Gastrocnemius medialis (tissue), 4 donors: ENCODE measurements at places on chromosomes 2 and 18. TPM values are rescaled to one million over a fixed set of nuclear protein-coding genes. Genes with fewer than 3 reads are reported as not detected.

Gene MYL12B
- 293 TPM for total RNA-seq

Gene ARHGAP15
- not detected for total RNA-seq

Gene ACADL
- 8.2 TPM for total RNA-seq

Gene PAX8
- total RNA-seq = 2.2 TPM

DNA sequence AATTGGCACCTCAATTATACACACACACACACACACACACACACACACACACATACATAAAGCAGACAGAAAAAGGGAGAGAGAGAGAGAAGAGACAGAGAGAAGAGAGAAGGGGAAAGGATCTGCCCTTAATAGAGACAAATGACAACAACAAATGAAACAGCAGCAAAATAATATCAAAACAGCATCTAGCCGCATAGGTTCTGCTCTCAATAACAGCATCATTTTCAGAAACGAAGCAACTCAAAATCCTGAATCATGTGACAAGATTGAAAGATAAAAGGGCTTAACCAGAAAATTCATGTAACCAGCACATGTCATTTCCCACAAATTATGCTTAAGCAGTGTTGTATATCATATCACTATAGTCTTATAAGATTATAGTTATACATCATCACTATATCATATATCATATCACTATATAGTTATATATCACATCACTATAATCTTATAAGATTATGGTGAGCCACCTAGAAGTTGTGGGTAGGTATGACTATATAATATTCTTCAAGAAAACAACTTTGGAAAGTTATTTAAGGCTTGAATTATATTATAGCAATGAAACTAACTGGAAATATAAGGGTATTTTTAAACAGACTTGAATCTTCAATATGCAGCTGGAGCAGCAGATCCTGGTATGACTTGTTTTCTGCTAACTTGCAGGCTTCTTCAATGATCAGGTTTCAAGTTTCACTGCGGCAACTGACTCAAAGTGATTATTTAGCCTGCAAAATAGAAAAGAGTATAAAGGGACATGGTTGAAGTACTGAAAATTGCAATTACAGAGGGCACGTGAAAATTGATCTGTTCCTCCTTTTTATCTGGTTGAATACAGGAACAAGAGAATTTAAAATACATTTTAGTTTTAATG is 16.1 kb upstream of the VPS54 start:
- no peaks in the 10 kb centered on the region for H3K36me3 ChIP-seq
- no peak for DNase-seq
- H3K4me3 ChIP-seq = no peak overlapping the region
- no peaks in the 10 kb centered on the region for H3K27me3 ChIP-seq

DNA sequence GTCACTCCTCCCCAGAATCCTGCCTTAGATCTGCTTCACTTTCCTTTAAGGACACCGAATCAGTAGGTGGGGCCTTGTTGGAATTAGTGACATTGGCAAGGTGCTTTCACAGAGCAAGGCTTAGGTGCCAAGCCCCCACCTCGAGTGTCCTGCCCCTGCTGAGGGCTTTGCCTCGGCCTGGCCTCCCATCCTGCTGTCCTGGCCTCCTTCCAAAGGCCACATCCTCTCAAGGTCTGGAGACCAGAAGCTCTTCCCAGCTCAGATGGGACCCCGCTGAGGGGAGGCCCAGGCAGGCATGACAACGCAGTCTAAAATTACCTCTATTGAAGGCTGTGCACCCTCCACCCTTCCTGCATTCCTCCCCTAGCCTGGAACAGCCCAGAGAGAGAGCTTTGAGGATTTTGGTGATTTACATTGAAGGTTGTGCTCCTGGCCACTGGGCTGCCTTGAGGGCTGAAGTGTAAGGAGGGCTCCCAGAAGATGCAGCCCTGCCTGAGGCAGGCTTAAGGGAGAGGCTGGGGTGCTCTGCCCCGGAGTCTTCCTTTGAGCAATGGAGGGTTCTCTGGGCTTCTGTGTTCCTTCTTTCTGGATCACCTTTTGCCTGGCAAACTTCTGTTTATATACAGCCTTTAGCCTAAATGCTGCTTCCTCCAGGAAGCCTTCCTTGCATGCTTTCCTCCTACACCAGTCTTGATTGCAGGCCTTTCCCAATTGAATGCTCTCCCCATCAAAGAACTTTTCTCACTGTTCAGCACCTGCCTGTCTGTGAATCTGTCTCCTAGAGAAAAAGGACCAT is 154.4 kb downstream of the DDX1 start:
- H3K27me3 ChIP-seq = no peaks in the 10 kb centered on the region
- no peaks in the 10 kb centered on the region for H3K4me1 ChIP-seq
- no peak overlapping the region for H3K27ac ChIP-seq
- no peak overlapping the region for H3K4me3 ChIP-seq

GRCh38 chr2:181190711-181191110 is 210.3 kb downstream of the UBE2E3 start:
- H3K36me3 ChIP-seq = no peaks in the 10 kb centered on the region
- DNase-seq = no peak
- H3K4me3 ChIP-seq = no peak overlapping the region

GRCh38 chr2:80062298-80062697 is 242.3 kb downstream of the LRRTM1 start:
- H3K27me3 ChIP-seq = no peaks in the 10 kb centered on the region
- no peak for DNase-seq
- H3K36me3 ChIP-seq = no peaks in the 10 kb centered on the region

Gene ASXL3
- not detected for total RNA-seq

DNA sequence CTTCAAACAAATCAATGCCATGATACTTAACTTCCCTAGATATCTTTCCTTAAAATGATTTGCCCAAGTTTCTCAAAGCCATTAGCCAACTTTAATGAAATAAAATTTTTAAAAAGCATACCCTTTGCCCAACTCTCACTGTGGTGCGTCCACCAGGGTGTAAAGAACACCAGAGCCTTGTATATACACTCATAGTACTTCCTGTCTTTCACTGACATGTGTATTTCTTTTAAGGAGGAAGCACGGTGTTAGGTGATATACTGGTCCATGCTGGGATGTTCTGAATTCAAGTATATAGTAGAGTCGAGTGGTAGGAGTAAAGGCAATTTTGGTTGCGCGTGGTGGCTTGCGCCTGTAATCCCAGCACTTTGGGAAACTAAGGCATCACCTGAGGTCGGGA is 22.7 kb downstream of the AAK1 start:
- no peaks in the 10 kb centered on the region for H3K36me3 ChIP-seq
- no peak overlapping the region for H3K4me3 ChIP-seq
- H3K27ac ChIP-seq = no peak overlapping the region
- no peak for DNase-seq
- H3K27me3 ChIP-seq = no peaks in the 10 kb centered on the region

DNA sequence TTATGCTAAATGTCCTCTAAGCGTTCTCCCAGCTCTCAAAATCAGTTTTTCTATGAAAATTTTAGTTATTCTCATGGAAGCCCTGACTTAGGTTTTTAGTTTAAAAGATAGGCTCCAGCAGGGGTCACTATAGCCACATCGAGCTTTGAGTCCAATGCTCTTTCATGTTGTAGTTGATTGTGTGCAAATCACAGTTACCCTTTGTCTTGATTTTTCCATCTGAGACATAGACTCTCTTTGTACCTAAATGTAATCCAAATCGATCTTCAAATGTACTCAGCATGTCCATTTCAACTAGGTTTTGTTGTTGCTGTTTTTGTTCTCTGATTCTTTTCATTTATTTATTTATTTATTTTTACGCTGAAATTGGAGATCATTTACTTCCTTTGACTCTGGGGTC is 26.4 kb upstream of the MSTN start:
- no peaks in the 10 kb centered on the region for H3K36me3 ChIP-seq
- no peaks in the 10 kb centered on the region for H3K4me1 ChIP-seq
- H3K27ac ChIP-seq = no peak overlapping the region
- DNase-seq = no peak

Gene TXNDC2
- not detected for total RNA-seq

- no peaks in the 10 kb centered on the region for H3K36me3 ChIP-seq
- no peaks in the 10 kb centered on the region for H3K4me1 ChIP-seq
- H3K27ac ChIP-seq = no peak overlapping the region
Measured at GRCh38 chr2:205463466-205464025, 218.8 kb upstream of the NRP2 start.

- H3K27me3 ChIP-seq = no peaks in the 10 kb centered on the region
- DNase-seq = no peak
- H3K4me1 ChIP-seq = peaks cover 16% of the 10 kb centered on the region
- no peak overlapping the region for H3K4me3 ChIP-seq
Measured at GRCh38 chr2:202541137-202541536, 93.6 kb upstream of the FAM117B start.

GRCh38 chr2:197500503-197501131 is 438 bp downstream of the HSPE1 start:
- H3K36me3 ChIP-seq = peaks cover 47% of the 10 kb centered on the region
- H3K4me3 ChIP-seq = peak overlapping the region; percentile 89
- H3K4me1 ChIP-seq = peaks cover 42% of the 10 kb centered on the region
- no peaks in the 10 kb centered on the region for H3K27me3 ChIP-seq
- DNase-seq = no peak
- H3K27ac ChIP-seq = peak overlapping the region; percentile 96

Gene ASPRV1
- 0.39 TPM for total RNA-seq

GRCh38 chr2:133602538-133602937 is 34.3 kb upstream of the NCKAP5 start:
- no peak overlapping the region for H3K27ac ChIP-seq
- peaks cover 5% of the 10 kb centered on the region for H3K4me1 ChIP-seq
- no peaks in the 10 kb centered on the region for H3K27me3 ChIP-seq
- no peak for DNase-seq
- H3K4me3 ChIP-seq = no peak overlapping the region

Gene INHBB
- 11.8 TPM for total RNA-seq

GRCh38 chr2:18373664-18374063 is 186.8 kb downstream of the RDH14 start:
- H3K4me1 ChIP-seq = no peaks in the 10 kb centered on the region
- no peaks in the 10 kb centered on the region for H3K27me3 ChIP-seq
- H3K4me3 ChIP-seq = no peak overlapping the region
- no peaks in the 10 kb centered on the region for H3K36me3 ChIP-seq
- H3K27ac ChIP-seq = no peak overlapping the region
- no peak for DNase-seq

Gene HMSD
- total RNA-seq = not detected

- H3K27ac ChIP-seq = peak overlapping the region; percentile 31
- no peaks in the 10 kb centered on the region for H3K36me3 ChIP-seq
- no peak for DNase-seq
- H3K27me3 ChIP-seq = no peaks in the 10 kb centered on the region
- H3K4me1 ChIP-seq = peaks cover 35% of the 10 kb centered on the region
- no peak overlapping the region for H3K4me3 ChIP-seq
Measured at GRCh38 chr2:70111752-70112591, 24.7 kb downstream of the PCBP1 start.

DNA sequence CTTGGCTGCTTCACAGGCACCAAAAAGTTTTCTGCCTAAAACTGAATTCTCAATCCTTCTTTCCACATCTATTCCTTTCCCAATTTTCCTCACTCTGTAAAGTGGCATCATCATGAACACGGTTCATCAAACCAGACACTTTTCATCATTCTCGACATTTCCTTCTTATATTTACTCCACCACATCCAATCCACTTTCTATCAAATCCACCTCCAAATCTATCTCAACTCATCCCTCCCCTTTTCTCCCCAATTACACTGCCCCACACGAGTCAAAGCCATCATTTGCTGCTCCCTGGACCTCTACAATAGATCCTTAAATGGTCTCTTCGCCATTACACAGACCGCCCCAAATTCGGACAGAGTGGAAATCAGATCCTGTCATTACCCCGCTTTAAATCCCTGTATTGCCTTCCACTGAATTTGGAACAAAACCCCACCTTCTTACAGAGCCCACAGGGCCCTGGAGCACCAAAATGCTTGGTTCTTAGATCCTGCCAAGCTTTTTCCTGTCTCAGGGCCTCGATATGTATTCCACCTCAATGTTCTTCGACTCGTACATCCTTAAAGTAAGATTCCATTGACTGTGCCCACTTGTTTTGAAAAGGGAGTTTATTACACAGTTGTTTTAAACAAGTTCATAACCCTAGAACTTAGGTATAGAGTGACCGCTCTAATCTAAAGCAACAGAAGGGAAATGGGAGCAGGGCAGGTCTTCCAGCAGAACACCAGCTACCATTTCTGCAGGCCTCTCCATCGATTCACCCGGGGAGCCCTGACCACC is 856 bp downstream of the ACAA2 start:
- peak overlapping the region; percentile 98 for H3K27ac ChIP-seq
- H3K4me3 ChIP-seq = peak overlapping the region; percentile 91
- H3K36me3 ChIP-seq = no peaks in the 10 kb centered on the region

- H3K27me3 ChIP-seq = no peaks in the 10 kb centered on the region
- H3K4me3 ChIP-seq = no peak overlapping the region
- no peak for DNase-seq
- no peaks in the 10 kb centered on the region for H3K36me3 ChIP-seq
- no peaks in the 10 kb centered on the region for H3K4me1 ChIP-seq
Measured at GRCh38 chr2:15311201-15311907, 249.8 kb downstream of the NBAS start.

Gene MGAT4A
- 4.2 TPM for total RNA-seq

DNA sequence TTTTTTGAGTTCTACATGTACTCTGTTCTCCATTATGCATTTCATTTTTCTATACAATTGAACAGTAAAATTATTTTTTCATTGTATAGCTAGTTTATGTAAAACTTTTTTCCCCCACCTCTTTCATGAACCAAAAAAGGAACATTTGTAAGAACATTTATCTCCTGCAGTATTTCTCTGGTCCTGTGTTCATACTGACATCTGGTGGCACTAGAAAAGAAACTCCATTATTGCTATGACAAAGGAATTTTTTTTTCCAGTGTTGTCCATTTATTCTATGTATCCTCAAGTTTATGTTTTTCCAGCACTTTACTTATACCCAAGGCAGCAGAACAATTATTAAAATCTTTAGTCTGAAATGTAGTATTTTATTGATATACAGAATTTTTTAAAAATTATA is 27.4 kb upstream of the CHAC2 start:
- no peaks in the 10 kb centered on the region for H3K36me3 ChIP-seq
- no peak for DNase-seq
- H3K27ac ChIP-seq = no peak overlapping the region
- H3K4me1 ChIP-seq = no peaks in the 10 kb centered on the region
- no peaks in the 10 kb centered on the region for H3K27me3 ChIP-seq

GRCh38 chr2:216601632-216602409 is 31.4 kb upstream of the IGFBP2 start:
- H3K36me3 ChIP-seq = no peaks in the 10 kb centered on the region
- peaks cover 7% of the 10 kb centered on the region for H3K4me1 ChIP-seq
- no peak for DNase-seq
- no peak overlapping the region for H3K27ac ChIP-seq
- H3K27me3 ChIP-seq = no peaks in the 10 kb centered on the region

- H3K27ac ChIP-seq = no peak overlapping the region
- DNase-seq = no peak
- no peaks in the 10 kb centered on the region for H3K36me3 ChIP-seq
Measured at GRCh38 chr2:124034265-124034664, 9.2 kb downstream of the CNTNAP5 start.
